ENCODE measurements at places on chromosomes 5 and 9. TPM values are rescaled to one million over a fixed set of nuclear protein-coding genes. Genes with fewer than 3 reads are reported as not detected.
A peak's percentile ranks its signal among the peaks of the same experiment; 100 is the strongest.

DNA sequence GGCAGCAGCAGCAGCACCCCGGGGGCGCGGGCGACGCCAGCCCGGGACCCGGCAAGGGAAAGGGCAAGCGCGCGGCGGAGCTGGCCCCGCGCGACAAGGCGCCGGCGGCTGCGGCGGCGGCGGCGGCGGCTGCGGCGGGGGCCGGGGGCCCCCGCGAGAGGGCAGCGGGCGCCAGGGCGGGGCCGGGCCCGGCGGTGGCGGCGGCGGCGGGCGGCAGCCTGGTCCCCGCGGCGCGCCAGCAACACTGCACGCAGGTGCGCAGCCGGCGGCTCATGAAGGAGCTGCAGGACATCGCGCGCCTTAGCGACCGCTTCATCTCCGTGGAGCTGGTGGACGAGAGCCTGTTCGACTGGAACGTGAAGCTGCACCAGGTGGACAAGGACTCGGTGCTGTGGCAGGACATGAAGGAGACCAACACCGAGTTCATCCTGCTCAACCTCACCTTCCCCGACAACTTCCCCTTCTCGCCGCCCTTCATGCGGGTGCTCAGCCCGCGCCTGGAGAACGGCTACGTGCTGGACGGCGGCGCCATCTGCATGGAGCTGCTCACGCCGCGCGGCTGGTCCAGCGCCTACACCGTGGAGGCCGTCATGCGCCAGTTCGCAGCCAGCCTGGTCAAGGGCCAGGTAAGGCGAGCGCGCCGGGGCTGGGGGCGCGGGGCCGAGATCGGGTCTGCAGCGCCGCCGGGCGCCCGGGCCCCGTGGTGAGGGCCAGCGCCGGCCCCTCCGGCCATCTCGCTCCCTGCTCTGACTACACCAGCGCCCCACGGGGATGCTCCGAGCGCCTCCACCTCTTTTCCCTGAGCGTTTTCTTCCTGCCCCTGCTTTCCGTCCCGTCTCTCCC is at the start of gene UBE2QL1:
Gene UBE2QL1 (plus strand): TSS at position 238 of the 843 bp plus-strand sequence. CDS start 35 bp downstream, at position 273.
- no peak for DNase-seq

DNA sequence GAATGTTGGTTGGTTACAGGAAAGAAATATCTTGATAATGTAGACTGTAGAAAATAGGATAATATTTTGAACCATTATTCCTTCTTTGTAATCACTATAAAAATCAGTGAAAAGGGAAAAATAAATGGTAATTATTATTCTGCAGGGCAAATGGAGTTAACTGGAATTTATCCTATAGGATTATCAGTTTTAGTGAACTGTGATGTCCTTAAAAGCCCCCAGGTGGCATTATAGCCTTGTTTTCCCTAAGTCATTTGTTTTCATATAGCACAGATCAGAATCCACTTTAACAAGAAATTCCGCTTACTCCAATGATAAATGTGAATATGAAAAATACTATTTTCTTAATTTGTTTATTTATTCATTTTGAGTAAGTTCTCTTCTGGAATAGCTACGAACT is 26.2 kb upstream of the WDR41 start:
- DNase-seq: no peak

DNA sequence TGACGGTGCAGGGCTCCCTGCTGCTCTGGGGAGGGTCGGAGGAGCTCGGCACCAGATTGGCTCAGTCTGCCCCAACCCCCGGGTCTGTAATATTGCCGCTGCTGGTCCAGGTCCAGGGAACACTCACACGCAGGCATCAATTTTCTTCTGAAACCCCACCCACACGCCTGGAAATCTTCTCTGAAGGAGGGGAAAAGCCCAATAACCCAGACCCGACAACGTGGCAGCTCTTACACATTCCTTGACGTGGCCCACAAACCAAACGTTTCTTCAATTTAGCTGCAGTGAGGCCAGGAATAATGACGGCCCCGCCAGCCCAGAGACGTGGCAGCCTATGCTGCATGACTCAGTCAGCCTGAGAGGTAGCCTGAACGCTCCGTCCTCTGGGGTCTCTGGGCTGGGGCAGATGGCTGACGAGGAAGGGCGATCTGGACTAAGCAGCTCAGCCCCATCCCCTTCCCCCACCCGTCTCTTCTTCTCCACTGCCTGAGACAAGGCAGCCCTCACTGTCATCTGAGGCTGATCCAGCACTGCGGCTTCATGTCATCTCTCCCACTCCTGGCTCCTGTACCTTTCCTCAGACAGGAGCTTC is 9.9 kb upstream of the SPARC start:
- peak; percentile 6 for DNase-seq

GRCh38 chr5:38420691-38421390 is 135.6 kb downstream of the LIFR start:
- no peak for DNase-seq

GRCh38 chr5:15283076-15283475 is 216.9 kb upstream of the FBXL7 start:
- DNase-seq: no peak

DNA sequence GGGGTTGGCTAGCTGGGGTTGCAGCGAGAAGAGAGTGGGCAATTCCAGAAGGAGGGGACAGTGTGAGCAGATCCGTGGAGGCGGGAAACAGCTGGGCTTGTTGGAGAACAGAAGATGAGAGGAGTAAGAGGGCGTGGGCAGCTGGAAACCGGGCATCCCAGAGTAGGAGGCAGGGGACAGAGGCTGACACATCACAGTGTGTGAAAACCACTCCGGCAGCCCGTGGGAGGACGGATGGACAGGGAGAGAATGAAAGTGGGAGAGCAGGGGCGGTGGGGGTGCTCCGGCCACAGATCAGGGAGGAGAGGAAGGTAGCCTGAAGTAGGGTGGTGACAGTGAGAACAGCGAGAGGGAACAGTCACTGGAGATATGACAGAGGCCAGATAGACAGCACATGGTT is 8.3 kb upstream of the PSMB7 start:
- no peak for DNase-seq

SH3GLB2 gene
- total RNA-seq: 70.3 TPM

GRCh38 chr5:143889986-143890385 is 78.0 kb downstream of the HMHB1 start:
- no peak for DNase-seq

- DNase-seq: no peak
These were observed 29.6 kb downstream of the LHX2 start for GRCh38 chr9:124040935-124041816.

RMND5B gene
- 62.9 TPM for total RNA-seq

GRCh38 chr5:67014957-67015400 is 181.6 kb downstream of the CD180 start:
- no peak for DNase-seq

GRCh38 chr5:55236800-55237199 is 3.4 kb upstream of the CCNO start:
- no peak for DNase-seq

- DNase-seq: no peak
These were observed 1.1 kb downstream of the PRKACG start for GRCh38 chr9:69012696-69013381.

DNA sequence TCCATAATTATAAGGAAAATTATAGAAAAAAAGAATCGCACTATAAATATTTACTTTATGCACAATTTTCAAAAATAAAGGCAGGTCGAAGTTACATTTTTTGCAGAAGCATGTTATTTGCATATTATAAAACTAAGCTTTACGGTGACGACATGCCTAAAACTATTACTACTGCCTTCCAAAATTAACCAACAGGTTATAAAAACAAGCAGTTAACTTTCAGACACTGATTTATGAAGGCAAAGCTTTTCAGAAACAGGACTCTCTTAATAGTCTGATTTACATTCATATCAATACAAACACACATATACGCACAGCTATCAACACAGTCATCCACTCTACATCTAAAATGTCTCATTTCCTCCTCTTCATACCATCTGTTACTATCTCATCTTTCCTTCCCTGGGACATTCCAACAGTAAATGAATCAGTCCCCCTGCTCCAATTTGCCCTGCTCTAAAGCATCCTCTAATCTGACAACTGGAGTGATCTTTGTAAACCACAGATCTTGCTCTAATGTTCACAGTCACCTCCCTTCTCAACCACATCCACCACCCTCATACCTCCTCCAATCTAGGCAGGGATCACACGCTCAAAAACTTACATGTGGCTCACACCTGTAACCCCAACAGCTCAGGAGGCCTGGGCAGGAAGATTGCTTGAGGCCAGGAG is 21.6 kb downstream of the FBXW11 start:
- no peak for DNase-seq

- DNase-seq: no peak
These were observed 47.4 kb downstream of the FBXL7 start for GRCh38 chr5:15547261-15547839.

DNA sequence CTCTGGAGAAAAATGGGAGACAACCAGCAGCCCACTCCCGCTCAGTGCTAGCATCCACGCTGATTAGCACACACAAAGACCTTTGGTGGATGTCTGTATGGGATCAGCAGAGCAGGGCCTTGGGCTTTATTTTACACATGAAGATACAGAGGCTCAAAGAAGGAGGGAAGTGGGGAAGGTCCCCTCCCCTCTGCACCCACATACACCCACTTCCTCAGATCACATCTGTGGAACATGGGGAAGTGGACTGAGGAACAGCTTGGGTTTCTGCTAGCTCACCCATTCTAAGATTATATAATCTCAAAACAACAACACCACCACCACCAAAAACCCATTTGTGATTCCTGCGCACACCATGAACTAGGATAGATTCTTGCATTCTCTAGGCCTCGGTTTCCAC is 14.0 kb downstream of the GGTA1 start:
- DNase-seq: no peak

- DNase-seq: no peak
These were observed 16.9 kb downstream of the IRF1 start for GRCh38 chr5:132473668-132474067.

GRCh38 chr5:177592010-177592834 is at the start of gene TMED9:
TSS of gene TMED9 (plus strand) at chr5:177592203. CDS start at chr5:177592215, 12 bp downstream.
- peak; percentile 58 for DNase-seq

DNA sequence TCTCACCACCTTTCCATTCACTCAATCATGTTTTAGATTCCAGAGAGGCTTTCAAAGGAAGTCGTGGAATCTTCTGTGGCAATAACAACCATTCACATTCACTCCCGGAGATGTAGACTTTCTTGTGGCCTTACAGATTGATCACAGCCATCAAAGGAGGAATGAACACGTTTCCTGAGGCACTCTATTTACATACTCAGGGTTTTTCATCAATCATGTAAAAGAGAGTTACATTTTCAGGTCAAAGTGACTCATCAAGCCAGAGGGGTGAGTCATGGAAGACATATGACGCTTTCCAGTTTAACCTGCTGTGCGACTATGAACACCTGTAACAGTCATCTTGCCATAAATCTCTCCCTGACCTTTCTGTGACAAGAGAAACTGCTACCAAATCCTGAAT is 39.3 kb upstream of the RAD23B start:
- no peak for DNase-seq

OTP gene
- total RNA-seq: not detected

DNA sequence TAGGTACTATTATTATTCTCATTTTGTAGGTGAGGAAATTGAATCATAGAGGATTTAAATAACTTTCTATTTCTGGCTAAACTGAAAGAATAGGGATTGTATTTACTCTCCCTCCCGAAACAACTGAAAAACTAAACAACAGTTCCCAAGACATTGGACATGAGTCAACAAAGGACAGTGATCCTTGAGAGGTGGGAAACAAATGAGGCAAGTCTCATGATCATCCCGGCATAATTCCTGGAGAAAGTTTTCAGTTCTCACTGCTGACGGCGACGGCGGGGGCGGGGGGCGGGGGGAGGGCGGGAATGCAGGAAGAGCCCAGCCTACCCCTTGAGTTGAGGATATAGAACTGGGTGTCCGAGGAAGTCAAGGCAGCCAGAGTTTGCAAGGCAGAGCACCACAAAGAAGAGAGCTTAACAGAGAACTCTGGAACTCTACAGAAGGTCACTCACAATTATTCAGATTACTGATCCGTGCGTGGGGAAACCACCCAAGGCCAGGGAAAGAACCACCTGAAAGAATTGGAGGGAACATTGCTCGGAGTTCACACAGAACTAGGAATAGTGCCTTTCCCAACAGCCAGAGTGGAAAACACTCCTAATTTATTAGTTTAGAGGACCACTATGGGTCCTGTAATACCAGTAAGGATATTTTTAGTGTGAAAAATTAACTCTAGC is 27.4 kb upstream of the WHRN start:
- DNase-seq: no peak

DNA sequence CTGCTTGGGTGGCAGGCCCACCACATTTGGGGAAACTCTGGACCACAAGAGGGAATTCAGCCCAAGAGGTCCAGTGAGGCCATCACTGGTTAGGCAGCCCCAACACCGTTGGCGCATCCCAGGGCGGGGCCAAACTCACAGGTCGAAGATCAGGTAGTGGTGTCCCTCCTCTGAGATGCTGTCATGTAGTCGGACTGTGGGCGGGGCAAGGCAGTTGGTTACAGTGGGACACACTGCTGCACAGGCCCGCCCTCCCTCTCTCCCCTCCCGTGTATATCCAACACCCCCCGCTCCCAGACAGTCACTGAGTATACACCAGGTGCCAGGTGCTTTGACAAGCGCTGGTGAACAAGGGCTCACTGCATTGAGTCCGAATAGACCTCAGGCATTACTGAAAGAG is 32.1 kb downstream of the CAMK2A start:
- no peak for DNase-seq

- DNase-seq: no peak
These were observed 177.6 kb upstream of the ST8SIA4 start for GRCh38 chr5:101080462-101081240.

DNA sequence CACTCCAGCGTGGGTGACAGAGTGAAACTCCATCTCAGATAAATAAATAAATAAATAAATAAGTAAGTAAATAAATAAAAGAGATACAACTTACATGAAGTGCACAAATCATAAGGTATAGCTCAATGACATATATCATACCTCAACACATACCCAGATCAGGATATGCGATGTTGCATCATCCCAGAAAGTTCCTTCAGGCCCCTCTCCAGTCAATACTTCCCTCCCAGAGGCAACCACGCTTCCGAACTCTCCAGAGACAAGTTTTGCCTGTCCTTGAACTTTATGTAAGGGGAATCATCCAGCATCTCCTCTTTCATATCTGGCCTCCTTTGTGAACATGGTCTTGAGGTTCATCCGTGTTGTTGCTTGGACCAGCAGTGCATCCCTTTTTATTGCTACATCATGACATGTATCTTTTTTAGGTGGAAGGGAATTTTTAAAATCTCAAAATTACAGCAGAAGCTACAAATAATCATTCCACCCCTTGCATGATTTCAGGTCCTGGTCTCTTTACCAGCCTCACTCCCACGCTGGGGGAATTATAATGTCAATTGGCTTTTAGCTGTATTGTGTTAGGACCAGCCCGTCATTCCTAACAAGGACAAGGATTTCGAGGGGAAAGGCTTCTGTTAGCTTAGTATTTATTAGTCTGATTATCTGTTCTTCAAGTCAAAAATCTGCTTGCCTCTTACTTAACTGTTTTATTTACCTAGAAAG is 32.9 kb upstream of the AOPEP start:
- DNase-seq: no peak
